ENCODE measurements at places on chromosomes 4 and X.

GRCh38 chr4:93212250-93212649 lies 616.3 kb upstream of the ATOH1 start:
- no peak for DNase-seq

DNA sequence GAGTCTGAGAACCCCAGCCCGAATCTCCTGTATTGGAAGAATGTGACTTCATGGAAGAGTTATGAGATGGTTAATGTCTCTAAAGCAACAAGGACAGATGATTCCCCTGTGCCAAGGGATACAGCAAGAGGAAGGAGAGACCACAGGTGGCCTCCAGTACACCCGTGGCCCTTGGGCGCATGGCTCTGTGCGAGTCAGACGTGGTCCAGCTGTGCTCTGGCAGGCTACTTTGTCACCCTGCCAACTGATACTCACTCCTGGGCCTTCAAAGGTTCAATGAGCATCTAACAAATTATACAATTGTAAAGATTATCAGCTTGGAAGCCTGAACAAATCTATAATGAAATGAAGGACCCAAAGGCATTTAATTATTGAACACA lies 71.7 kb downstream of the NYX start:
- DNase-seq = no peak

DNA sequence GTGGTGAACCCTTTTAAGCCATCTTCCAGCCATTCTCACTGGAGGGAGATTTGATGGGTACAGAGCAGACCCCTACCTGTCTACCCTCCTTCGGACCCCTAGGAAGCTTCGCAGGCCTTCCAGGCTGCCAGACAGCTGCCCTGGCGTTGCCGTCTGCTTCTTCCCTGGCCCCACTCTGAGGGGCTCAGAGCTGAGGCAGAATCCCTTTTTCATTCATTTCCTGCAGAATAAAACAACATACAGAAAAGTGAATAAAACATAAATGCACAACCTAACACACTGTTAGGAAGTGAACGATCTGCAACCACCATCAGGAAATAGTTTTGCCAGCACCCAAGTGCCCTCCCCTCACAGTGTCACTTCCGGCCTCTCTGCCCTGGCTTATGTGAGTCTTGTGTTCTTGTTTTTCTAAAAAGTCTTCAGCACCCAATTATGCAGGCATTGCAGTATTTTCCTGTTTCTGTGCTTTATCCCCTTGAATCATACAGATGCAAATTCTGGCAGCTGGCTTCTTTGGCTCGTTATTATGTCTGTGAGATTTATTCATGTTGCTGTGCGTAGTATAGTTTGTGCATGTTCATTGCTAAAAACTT lies 5.6 kb upstream of the ADD1 start:
- no peak for DNase-seq

DNA sequence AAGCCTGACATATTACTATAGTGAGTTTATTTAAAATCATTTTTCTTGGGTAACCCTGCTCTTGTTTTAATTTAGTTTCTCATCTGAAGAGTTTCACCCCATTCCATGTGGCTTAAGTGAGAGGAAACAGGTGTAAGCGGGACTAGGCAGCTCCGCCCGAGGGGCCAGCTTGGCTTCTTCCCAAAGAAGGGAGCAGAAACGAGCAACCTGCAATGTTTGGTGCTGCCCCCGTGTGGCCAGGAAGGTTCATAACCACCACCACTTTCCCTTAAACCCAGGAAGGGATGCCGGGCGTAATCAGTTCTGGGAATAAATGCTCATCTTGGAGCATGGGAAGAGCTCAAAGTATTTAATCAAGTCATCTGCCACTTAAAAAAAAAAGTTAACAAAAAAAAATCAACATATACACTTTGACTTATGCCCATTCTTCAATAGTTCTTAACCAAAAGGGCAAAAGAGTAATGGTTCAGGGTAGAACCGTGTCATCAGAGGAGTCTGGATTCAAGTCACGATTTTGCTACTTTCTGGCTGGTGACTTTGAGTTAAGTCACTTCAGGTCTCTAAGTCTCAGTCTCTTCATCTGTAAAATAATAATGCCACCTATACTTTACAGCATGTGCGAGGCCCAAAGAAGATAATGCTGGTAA lies 147.9 kb downstream of the NSUN7 start:
- peak; percentile 49 for DNase-seq

DNA sequence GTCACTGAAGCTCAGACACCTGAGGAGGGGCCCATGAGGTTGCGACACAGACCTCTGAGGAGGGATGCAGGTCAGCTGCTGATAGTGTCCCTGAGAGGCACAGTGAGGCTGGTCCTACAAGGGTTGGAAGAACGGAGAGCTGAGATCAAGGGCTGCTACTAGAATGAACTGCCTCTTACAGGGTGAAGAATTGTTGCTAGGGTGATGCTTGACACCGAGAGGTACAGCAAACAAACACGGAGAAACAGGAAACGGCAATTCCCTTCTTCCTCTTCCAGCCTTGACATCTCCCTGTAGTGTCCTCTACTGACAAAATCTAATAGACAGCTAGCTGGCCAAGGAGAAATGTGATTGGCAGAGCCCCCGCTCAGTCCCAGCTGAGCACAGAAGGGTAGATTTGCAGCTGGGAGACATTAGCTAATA lies 11.8 kb upstream of the HPGDS start:
- DNase-seq = no peak

DNA sequence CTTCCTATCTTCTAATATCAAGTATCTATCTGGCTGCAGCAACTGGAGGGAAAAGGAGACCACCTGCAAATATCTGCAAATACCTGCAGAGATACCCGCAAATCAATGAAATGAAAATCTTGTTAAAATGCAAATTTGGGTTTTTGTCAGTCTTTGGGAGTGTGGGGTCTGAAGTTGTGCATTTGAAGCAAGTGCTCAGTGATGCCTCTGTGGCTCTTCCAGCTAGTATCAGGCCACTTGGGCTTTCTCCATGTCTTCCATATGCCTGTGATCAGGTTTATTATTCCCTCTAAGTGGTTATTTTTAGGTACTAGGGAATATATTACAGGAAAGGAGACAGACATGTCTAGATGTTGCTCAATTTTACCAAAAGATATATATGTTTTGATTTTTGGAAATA lies 880.3 kb downstream of the ADGRL3 start:
- no peak for DNase-seq

GRCh38 chr4:17027495-17027894 lies 129.1 kb upstream of the LDB2 start:
- DNase-seq = no peak

- DNase-seq = no peak
Measured at GRCh38 chr4:2432991-2433530, 14.3 kb downstream of the CFAP99 start.

DNA sequence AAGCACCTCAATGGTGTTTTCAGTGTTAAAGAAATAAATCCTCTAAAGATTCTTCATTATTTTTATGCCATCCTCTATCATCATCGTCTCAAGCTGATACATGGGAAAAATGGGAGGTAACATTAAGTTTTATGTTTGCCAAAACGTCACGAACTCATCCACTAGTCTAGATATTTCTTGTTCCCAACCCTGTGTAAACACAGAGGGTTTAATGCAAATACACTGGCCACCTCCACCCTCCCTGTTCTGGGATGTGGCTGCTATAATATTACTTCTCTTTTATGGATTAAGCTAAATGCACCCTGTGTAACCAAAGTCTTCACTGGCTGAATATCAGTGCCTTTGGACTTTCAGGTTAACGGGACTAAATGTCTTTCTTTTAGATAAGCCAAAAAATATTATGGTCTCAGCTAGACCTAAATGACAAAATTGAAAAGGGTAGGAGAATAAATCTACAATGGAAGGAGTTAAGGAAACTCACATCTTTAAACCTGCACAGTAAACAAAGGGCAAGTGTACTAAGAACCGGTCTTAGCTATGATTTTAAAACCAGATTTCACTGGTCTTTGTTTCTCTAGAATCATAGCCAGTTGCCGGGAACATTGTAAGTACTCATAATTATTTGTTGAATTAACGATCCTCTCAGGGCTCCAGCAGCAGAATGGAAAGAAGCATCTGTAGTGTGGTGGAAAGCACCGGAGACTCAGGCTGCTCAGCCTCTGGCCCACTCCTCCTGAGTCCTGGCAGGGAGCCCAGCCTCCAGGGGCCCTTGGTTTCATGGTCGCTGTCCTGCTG lies 103.5 kb upstream of the NOCT start:
- no peak for DNase-seq

DNA sequence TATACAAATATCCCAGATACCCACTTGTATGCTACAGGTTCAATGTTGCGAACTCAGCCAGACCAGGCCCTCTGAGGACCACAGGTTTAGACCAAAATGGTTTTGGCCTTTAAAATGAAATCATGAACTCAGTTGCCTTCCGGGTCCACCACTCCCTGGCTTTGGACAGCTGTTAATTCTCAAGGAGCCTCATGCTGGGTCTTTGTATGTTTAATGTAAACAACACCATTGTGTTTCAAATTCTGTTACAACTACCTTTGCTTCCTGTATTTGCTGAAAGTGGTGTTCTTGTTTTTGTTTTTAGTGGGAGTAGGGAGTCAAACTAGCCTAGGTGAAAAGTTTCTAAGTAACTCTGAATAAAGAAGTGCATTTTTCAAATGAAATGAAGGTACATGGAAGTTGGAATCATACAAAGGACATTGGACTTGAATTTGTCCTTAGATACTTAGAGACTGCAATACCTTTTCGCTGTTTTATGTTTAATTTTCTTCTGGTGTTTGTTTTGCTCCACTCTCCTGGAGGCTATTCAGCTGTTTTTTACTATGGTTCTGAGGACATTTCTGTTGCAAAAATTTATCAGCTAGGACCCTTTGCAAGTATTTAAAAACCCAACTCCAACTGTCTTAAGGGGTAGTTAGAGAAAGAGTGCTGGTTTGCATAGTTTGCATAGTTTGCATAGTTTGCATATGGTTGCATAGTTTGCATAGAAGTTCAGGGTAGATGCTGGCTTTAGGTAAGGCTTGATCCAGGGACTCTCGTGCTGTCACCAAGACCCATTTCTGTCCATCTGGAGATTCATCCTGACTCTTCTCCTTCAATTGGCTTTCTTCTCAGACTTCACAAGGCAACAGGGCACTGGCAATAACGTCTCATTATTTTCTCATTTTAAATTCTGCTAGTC lies 70.1 kb downstream of the MID1IP1 start:
- DNase-seq = no peak

DNA sequence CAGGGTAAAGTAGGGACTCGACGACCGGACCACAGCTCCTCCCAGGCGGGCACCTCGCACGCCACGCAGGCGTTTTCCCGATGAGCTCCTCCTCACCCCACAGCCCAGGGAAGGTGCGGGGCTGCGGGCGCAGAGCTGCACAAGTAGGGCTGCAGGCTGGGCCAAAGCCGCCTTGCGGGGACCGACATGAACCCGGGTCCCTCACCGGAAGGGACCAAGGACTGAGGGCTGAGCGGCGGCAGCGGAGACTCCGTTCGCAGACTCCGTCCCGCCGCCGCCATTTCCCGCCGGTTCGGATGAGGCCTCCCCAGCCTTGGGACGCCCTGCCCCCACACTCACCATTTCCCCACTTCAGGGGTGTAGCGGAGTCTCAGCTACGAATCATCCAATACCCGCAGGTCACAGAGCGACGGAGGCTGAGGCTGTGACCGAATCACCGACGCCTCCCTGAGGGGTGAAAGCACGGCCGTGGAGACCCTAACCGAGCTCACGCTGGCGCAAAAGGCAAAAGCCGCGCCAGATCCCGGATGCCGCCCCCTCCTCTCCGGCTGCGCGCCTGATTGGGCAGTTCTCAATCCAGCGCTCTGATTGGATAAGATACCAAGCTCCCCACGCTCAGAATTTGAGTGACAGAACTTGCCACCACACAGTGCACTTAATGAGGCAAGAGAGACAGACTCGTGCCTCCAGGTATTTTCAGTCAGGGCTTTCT lies at the start of gene ZNF732:
Gene ZNF732 (minus strand): TSS at position 506 of the 712 bp plus-strand sequence. CDS start 164 bp downstream, at position 342.
- no peak for DNase-seq

DNA sequence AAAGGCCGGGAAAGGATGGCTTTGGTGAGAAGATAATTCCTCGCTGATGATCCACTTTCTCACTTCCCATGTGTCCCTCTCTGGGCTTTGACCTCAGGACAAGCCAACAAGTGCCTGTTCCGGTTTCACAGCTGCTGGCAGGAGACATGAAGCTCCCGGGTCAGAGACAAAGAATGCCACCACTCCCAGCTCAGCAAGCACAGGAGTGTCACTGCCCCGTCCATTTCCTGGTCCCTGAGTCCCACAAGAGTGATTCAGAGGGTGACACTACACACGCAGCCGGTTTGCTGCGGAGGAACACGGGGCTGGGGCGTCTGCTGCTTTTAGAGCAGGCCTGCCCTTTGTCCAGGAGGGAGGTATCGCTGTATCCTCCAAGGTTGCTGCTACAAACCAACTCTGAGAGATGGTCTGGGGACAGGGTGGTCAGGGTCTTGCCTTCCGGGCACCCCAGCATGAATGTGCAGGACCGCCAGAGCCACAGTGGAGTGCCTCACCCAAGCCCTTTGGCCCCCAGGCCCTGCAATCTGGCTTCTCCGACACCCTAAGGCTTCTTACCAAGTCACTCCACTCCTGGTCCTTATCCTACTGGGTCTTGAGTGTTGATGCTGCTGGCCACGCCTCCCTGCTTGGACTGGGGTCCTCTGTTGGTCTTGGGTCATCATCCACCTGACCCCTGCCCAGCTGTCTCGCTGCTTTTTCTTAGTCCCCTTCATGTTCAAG lies 49.5 kb downstream of the CPZ start:
- DNase-seq = no peak

DNA sequence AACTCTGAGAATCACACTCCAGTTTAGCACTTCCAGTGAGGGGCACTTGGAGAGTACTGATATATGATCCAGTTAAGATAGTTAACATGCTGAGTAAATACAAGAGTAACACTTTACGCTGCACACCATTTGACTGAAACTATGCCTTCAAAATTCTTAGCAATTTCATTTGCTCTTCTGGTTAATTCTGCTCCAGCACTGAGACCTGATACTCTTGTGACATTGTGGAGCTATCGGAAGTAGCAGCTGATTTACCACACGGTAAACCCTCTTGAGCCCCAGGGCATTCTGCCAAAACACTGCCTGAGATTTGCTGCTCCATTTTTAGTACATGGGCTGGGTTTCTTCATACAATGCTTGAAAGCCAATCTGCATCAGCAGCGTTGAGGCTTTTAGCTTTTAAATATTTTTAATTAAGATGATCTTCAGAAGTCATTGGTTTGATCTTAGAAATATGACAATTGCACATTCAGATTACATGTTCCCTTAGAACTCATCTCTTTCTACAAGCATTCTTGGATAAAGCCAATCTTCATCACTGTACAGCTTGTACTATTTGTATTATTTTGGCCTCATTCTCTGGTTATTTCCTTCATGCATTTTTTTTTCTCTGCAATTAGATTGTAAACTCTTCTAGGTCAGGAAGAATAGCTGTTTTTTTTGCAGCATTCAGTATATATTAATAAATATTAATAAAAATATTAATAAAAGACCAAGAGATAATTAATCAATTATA lies 67.8 kb upstream of the ETNPPL start:
- DNase-seq = no peak
